Activated CD8-positive, alpha-beta memory T cell treated with anti-CD3 and anti-CD28 coated beads for 4 hours (primary cell): ENCODE measurements at places on chromosomes 2 and 18.

DNA sequence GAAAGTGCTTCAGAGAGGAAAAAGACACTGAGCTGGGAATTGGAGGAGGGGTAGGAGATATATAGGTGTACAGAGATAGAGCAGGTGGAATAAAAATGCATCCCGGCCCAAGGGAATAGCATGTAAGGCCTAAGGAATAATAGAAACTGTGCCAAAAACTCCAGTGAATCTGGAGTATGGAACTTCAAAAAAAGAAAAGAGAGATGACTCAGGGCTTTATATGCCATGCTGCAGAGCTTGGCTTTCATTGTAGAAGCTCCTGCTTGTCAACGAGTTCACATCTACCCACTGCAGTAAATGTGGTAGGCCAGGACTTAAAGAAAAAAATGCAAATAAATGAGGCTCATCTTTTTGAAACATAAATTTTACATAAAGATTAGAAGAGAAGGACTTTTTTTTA is 131.8 kb downstream of the MREG start:
- DNase-seq = no peak

- no peak for DNase-seq
These were observed 751.1 kb upstream of the FANCL start for GRCh38 chr2:58992062-58992706.

DNA sequence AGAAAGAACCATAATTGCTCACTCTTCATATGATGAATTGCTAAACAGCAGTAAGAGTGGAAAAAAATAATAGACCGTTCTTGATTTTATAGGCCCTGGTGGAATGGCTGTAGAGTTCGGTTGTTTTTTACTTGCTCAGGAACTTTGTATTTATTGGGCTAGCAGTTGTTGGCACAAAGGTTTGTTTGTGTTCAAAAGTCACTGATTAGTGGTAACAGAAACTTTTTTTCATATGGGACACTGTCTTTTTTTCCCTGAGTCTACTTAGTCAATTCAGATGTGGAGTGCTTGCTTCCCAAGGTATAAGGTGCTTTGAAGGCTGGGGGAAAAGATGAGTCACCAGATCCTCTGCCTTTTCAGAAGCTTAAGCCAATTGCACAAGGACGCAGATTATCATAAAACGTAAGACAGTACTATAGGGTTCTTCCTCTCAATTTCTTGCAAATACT is 25.8 kb downstream of the PHLPP1 start:
- DNase-seq = no peak

- no peak for DNase-seq
These were observed 199.8 kb upstream of the HDAC4 start for GRCh38 chr2:239600650-239601049.

DNA sequence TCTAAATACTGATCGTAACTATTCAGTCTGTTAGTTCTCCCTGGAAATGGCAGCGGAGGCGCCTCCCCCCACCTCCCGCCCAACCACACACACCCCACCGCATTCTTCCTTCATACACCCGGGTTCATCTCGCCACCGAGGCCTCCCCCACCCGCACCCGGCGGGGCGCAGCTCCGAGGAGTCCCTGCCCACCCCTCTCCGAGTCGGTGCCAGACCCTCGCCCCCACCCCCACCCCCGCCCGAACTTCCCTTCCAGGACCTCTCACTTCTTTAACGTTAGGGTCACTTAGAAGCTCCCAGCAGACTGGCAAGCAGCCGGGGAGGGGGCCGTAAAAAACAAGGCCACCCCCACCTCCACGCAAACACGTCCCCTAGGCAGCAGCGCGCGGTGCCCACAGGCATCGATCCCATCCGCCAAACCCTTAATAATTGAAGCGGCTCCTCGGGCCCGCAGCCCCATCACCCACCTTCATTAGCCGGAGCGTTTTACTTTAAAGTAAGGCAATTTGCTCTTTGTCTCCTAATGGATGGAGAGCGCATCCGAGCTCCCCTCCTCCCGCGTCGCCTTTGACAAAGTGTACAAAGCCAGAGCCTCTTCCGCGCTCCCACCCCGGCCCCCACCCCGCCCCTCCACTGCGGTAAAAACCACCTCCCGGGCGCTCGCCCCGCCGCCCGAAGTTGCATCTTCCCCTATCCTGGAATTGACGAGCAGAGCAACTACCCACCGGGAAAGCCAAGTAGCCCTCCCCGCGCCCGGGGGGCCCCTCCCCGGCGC is 624 bp downstream of the ZNF516 start:
- DNase-seq = no peak
